ENCODE measurements at places on chromosomes 13 and 19. TPM values are rescaled to one million over a fixed set of nuclear protein-coding genes. Genes with fewer than 3 reads are reported as not detected.

The CRB3 gene
- total RNA-seq, result not detected

The TMPRSS9 gene
- total RNA-seq, result not detected

The COX6B1 gene
- 688 TPM for total RNA-seq

The SIAH3 gene
- not detected for total RNA-seq

The IL12RB1 gene
- total RNA-seq, result 1.0 TPM

Measured in HT1080 (cell line).